ENCODE measurements at places on chromosomes 4 and X.

DNA sequence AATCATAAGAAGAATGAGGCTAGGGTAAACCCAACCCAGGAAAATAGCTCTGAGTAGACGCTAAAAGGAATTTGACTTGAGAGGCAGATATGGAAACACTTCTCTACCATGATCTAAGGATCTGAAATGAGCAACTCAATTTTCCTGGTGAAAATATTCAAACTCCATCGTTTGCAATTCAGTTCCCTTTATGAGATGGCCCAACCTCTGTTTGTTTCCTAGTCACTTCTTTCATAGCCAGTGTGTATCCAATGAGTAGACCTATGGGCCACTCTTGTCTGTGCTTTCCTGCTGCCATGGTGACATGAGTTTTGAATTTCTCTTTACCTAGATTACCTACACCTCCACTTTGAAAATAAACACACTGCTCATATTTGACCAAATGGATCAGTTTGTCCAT is 176.2 kb upstream of the GPRIN3 start:
- DNase-seq: no peak

DNA sequence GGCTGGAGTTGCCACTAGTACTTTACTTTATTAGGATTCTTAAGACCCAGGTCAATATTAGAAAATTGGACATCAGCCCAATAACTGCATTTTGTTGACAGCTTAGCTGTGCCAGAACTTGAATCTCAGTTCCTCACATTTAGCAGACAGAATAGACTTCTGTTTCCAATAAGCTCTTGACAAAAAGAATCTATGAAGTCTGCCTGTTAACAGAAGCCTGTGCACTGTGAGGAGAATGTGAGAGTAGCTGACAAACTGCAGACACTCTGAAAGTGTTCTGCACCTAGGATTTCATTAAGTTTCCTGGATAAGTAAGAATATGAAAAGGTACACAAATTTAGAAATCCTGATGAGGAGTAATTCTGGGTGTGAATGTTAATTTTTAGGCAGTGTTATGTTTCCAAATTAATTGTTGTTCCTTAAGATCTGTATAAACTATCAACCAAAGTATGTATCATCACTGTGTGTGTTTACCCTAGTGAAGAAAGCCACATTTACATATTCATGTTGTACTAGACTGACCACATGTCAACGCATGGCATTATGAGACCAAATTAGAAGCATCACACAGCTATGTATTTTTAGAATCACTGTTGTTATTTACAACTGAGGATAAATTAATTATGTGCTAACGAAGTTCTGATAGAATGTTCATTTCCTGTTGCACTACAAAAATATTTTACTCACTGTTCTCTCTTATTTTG is 756.4 kb upstream of the IGFBP7 start:
- no peak for DNase-seq

DNA sequence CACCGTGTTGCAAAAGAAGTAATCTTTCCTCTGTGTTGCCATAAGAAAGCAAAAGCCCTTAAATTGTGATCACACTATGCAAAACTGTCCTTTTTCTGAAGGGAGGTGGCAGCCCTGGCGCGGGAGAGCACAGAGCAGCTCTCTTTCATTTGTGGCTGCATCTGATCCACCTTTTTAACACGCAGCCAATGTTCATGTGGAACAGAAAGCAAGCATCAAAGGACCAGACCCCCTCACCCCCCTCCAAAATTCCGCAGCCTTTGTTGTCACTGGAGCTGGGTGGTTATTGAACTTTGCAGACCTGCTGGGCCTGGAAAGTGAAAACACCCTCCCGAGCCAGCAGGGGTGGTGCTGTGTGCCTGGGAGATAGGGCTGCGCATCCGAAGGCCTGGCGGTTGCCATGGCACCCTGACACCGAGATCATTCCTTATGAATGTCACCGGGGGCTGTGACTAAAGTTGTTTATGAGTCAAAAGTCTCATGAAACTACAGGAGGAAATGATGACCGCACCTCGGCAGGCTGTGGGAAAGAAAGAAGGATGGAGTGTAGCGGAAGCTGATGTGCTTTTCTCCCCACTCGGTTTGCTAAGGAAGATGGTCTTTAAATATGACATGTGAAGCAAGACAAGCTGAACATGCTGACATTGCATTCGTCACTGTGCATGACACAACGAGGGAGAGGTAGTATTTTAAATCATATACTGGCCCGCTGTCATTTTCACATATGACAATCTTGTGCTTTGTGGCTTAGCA is 367.4 kb downstream of the UNC5C start:
- DNase-seq: no peak

DNA sequence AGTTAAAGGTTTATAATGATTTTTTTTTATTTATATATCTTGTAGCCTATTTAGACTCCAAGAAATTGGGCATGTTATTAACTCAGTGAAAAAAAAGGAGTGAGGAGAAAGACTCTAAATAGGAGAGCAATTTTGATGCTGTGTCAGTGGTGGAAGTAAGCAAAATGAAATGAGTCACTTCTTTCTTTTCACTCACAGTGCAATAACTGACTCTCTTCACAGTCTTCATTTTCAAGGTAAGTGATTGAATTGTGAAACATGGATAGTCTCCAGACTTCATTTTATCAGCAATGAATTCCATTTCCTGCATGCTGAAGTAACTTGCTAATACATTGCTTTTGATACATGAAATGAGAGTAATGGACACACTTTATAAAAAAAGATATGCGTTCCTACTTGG is 2271.5 kb downstream of the PCDH7 start:
- no peak for DNase-seq

GRCh38 chr4:95821867-95822266 is 18.0 kb upstream of the PDHA2 start:
- DNase-seq: no peak

DNA sequence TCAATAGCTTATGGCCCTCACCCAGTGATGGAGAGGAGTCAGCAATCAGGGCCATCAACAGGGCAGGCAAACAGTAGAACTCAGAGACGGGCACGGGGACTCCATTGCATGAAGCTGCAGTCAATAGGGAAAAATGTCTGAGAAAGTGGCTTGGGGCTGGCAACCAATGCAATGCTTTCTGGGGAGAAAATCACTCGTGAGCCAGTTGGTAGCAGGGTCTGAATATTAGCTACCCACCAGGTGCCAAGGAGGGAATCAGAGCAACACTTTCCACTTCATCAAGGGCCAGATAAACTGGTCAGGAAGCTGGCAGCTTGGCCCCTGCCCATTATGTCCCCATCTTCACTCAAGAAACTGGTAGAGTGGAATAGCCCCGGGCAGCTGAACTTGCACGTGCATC is 80.7 kb downstream of the STARD8 start:
- no peak for DNase-seq

- no peak for DNase-seq
These were observed 6.6 kb downstream of the TMEM156 start for GRCh38 chr4:39025552-39026085.

DNA sequence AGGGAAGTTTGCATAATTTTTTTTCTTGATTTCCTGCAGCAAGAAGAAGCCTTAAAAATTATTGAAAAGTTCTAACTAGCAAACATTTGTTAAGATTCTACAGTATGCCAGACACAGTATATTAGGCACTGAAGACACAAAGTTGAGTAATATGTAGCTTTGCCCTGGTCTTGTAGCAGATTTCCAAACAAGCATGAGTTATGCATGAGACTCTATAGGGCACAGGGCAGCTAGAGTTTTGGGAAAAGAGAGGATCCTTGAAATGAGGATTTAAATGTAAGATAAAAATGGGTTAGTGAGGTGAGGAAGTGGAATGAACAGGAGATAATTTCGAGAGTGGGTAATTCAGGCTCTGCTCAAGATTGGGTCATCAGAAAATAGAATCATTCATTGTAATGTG is 8.6 kb upstream of the GPRIN3 start:
- no peak for DNase-seq

GRCh38 chr4:67700116-67700737 is 728 bp downstream of the UBA6 start:
- DNase-seq: no peak

GRCh38 chr4:85474818-85475630 is at the start of gene ARHGAP24:
Gene ARHGAP24 (plus strand): TSS chr4:85475150.
- peak; percentile 94 for DNase-seq

- DNase-seq: no peak
These were observed 29.8 kb downstream of the CD99L2 start for GRCh38 chrX:150868625-150869024.

DNA sequence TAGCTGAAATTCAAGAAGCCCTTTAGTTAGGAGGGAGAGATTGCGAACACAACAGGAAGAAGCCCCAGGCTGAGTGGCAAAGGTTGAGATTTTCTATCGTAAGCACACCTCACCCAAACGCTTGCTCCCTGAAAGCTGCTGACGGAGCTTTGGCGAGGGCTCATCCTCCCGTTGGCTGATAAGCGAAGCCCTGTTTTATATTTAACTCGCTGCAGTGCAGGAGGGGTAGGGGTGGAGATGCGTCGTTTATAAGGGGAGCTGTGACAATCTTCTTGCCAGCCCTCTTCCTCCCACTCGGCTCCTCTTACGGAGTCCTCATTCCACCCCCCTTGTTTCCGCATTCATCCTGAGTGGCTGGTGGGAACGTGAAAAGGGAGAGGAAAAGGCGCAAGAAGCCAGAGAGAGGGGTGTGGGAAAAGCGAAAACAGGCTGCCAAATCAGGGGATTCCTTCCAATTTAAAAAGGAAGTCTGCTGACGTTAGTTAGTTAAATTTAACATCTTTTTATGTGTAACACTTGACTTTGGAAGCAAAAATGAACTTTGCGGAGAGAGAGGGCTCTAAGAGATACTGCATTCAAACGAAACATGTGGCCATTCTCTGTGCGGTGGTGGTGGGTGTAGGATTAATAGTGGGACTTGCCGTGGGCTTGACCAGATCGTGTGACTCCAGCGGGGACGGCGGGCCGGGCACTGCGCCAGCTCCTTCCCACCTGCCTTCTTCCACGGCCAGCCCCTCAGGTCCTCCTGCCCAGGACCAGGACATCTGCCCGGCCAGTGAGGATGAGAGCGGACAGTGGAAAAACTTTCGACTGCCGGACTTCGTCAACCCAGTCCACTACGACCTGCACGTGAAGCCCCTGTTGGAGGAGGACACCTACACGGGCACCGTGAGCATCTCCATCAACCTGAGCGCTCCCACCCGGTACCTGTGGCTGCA is at the start of gene ENPEP:
Gene ENPEP, plus strand, starts transcription at position 275 of the 938 bp plus-strand sequence. Its CDS starts 260 bp downstream, at position 535.
- no peak for DNase-seq

GRCh38 chrX:120357186-120357585 is 4.7 kb upstream of the ATP1B4 start:
- no peak for DNase-seq

DNA sequence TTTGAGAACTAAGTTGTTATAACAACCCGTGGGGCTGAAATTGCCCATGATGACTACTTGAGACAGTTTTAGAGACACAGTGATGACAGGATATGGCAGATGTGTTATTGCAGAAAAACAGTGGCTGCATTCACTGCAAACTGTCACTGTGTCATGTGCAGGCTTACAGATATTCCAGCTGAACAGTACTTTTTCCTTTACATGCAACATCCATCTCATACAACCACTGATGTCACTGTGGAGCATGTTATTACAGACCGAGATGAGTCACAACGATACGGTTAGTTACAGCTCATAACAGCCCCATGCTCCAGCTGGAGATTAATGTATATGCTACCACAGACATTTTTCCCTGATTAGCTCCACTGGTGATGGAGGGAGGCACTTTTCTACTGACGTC is 207.4 kb downstream of the TMA16 start:
- DNase-seq: no peak

- no peak for DNase-seq
These were observed 109.3 kb downstream of the HMX1 start for GRCh38 chr4:8762356-8762755.

- no peak for DNase-seq
These were observed 2.6 kb downstream of the SEC24D start for GRCh38 chr4:118833192-118833820.
